ENCODE measurements at places on chromosomes 13 and 19.

GRCh38 chr19:53034948-53035675 lies 9.4 kb upstream of the ERVV-2 start:
- DNase-seq: no peak

GRCh38 chr13:98517576-98518310 lies 59.2 kb downstream of the STK24 start:
- DNase-seq: no peak

- no peak for DNase-seq
These were observed 828.1 kb downstream of the PCDH9 start for GRCh38 chr13:66402066-66402465.

DNA sequence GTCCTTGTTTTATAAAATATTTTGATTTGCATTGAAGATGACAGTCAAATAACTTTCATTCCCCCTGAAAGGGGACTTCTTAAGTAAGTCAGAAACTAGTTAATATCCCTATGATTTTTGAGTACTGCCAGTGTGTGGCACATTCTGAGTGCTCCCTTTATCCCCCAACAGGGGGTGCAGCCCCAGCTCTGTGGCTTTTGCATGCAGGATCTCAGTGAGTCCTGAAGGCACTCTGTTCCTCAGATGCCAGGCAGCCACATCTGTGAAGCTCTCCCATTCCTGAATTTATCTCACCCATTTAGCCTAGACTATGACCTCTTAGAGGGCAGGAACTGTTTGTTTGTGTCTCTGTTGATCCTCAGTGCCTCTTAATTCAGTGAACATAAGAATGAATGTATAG lies 123.1 kb downstream of the CDK8 start:
- DNase-seq: no peak

- no peak for DNase-seq
These were observed 70.3 kb downstream of the PIBF1 start for GRCh38 chr13:72852207-72852606.

- DNase-seq: no peak
These were observed 13.7 kb upstream of the SOX1 start for GRCh38 chr13:112053167-112053743.

DNA sequence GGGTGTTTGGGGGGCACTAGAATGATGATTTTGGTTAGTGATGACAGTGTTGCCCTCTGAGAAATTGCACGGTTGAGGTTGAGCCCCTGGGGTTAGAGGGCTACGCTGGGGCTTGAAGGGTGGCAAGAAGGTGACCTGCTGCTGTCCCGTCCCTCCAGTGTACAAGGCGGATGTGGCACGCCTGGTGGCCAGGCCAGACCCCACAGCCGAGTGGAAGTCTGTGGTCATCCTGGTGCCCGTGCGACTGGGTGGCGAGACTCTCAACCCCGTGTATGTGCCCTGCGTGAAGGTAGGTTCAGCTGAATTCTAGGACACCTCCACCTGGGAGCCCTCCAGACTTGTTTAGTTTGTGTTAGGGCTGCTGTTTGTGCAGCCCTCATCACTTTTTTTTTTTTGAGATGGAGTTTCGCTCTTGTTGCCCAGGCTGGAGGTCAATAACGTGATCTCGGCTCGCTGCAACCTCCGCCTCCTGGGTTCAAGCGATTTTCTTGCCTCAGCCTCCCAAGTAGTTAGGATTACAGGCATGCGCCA lies 5.1 kb downstream of the ATG4D start:
- DNase-seq: no peak

DNA sequence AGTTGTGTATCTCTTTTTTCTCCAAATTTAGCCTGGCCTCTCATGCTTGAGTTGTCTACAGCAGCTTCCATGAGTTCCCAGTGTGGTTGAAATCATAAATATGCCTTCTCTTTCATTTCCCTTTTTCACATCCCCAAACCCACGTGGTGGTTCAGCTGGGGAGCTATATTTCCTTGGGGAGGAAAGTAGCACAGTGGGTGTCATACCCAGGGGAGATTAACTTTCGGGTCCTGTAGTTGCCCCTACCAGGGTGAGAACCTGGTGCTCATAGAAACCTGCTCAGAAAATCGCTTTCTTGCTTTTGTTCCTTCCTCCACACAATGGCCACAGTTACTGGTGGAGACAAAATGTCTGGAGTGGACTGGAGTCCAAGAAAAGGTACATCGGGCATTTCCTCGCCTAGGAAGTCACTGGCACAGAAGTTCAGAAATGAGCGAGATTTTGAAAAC lies 7.0 kb upstream of the LILRA4 start:
- DNase-seq: no peak

- no peak for DNase-seq
These were observed 12.3 kb downstream of the FAM187B start for GRCh38 chr19:35216016-35216832.

DNA sequence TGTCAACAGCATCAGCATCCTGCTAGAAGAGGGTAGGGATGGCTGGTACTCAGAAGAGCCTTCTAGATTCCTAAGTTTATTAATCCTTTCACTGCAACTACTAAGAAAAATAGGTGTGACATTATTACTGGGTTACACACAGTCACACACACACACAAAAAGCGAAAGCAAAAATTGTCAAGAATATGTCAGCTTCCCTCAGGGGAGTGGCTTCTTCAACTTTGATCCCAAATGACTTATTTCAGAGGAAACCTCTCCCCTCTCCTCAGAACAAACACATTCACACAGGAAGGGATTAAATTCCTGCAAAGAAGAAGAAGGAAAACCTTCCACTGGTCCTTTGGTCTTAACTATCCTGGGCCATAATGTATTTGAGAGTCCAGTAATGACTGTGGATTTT lies 20.1 kb upstream of the IGFL1 start:
- no peak for DNase-seq

DNA sequence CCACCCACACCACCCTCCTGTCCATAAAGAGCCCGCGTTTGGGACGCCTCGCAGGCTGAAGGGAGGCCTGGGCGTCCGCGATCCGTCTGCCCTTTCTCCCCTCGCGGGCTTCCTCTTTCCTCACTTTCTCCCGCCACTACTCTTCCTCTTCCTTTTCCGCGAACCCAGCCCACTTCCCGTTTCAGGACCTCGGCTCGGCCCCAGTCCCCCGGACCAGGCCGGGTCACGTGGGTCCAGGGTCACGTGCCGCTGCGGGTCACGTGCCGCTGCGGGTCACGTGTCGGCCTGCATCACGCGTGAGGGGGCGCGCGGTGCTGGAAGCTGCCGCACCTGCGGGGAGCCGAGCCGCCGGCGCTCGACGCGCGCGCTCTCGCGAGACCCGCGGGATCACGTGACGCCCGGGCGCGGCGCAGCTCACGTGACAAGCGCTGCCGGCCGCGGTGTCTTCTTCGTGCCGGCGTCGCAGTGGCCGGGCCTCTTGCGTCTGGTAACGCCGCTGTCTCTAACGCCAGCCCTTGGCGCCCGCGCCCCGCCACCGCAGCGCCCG lies at the start of gene LAMP1:
TSS of gene LAMP1 (plus strand) at position 417 of the 547 bp plus-strand sequence. CDS start 196 bp downstream, outside the sequence.
- peak; percentile 100 for DNase-seq

DNA sequence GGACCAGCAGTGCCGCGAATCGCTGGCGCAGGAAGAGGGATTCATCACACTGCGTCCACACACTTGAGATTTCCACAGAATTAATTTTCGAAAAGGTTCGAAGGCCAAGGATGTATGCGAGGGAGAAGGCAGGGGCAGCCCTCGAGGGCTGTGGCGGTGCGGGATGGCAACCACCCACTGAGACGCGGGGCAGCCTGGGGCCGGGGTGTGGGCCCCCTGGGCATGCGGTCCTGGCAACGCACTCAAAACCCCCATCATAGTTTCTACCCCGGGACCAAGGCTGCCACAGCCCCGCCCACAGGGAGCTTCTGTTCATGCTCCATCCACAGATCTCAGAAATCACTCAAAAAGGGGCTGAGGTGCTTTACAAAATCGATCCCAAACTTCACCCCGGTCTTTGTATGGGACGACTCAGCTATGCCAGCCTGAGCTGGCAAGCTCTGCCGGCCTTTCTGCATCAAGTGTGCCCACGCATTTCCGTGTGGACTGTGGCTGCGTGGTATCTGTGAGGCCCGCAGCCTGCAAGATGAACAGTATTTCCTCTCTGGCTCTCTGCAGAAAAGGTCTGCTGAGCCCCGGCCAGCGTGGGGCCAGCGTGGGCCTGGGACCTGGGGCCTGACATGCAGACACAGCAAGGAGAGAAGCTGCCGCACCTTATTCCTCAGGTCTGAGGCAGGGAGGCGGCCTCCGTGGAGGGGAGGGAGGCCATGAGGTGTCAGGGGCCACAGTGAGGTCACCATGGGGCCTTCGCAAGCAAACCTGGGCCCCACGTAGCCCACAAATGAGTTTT lies 19.2 kb downstream of the ZNF787 start:
- no peak for DNase-seq

GRCh38 chr13:23701636-23702035 lies 131.4 kb downstream of the TNFRSF19 start:
- no peak for DNase-seq

- no peak for DNase-seq
These were observed 111.7 kb downstream of the GNG7 start for GRCh38 chr19:2590630-2591399.

GRCh38 chr13:81381560-81381959 lies 1040.6 kb upstream of the SPRY2 start:
- no peak for DNase-seq

- no peak for DNase-seq
These were observed 12.9 kb downstream of the TPP2 start for GRCh38 chr13:102609696-102610095.

- DNase-seq: no peak
These were observed 22.9 kb downstream of the TLE2 start for GRCh38 chr19:3006075-3006767.

- no peak for DNase-seq
These were observed 749 bp downstream of the GDF15 start for GRCh38 chr19:18386543-18387271.

DNA sequence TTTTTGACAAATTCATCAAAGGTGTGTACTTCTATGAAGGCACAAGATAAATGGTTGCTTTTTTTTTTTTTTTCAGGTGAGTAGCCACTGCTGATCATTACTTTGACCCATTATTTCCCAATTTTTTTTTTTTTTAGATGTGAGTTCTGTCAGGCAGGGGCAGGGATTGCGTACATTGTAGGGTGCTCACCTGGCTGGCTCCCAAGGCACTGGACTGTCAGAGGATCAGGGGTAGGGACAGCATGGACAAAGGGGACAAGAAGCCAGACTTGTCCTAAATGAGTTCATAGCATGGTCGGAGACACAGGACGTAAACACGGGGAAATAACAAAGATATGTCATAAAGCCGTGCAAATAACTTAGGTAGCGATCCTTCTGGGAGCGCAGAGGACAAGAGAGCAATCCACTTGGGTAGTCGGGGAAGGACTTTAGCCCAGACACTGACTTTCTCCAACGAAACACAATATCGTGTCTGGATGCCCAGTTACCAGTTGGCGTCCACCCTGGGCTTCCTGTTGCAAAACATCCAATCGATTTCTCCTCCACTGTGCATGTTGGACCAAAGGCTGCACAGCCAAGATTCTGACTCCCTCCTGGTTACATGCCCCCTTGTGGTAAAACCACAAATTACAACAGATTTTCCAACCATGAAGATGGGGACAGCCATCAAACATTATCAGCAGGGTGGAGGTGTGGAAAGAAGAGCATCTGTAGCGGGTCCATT lies 27.5 kb upstream of the KATNAL1 start:
- no peak for DNase-seq

- peak; percentile 81 for DNase-seq
These were observed 422 bp upstream of the MTUS2 start for GRCh38 chr13:28819735-28820098.

Data from progenitor cell of endocrine pancreas (in vitro differentiated cells).